ELF-1 (cell line): ENCODE measurements at places on chromosomes 6 and 20.

- no peak for DNase-seq
Observed at GRCh38 chr6:75931011-75931680, 141.3 kb downstream of the IMPG1 start.

GRCh38 chr6:30006170-30007131 lies 54.6 kb upstream of the POLR1H start:
- DNase-seq = peak; percentile 27

GRCh38 chr6:135328136-135328535 lies 147.0 kb downstream of the MYB start:
- no peak for DNase-seq

GRCh38 chr20:54681869-54682268 lies 206.5 kb downstream of the DOK5 start:
- peak; percentile 4 for DNase-seq

DNA sequence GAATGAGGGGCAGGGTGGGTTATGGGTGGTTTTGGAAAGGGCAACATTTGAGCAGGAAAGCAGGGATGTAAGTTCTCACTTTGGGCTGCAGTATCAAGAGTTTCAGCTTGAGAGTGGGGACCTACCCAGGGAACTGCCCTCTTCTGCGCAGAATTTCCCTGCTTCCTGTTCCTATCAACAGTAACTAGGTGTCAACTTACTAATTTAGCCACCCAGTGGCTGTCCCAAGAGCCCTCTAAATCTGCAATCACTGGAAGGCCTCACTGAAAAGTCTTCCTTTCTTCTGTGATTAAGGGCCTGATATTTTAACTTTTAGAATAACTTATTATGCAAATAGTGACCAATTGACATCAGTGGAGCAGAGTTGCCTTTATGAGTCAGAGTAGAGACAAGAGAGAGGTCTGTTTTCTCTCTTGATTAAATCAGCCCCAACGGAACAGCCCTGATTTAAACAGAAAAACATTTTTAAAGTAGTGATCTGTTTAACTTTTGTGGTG lies 118.2 kb upstream of the RIPOR2 start:
- DNase-seq = no peak

- no peak for DNase-seq
Observed at GRCh38 chr6:69775585-69775849, 21.3 kb downstream of the LMBRD1 start.

DNA sequence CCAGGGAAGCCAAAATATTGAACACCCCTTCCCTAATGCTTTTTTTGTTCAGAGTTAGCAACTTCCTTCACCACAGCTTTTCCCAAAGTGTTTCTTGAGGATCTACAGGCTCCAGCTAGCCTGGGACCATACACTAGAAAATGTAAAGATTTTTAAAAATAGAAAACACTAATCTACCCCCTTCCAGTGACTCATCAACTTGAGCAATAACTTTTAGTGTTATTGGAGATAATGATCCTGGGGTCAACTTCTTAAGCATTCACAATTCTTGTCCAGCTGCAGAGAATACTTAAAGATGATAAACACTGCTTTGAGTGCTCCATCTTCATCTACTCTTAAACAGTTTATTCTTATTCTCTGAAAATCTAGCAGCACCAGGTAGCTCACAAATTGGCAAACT lies 131.6 kb downstream of the COL9A1 start:
- DNase-seq = no peak

DNA sequence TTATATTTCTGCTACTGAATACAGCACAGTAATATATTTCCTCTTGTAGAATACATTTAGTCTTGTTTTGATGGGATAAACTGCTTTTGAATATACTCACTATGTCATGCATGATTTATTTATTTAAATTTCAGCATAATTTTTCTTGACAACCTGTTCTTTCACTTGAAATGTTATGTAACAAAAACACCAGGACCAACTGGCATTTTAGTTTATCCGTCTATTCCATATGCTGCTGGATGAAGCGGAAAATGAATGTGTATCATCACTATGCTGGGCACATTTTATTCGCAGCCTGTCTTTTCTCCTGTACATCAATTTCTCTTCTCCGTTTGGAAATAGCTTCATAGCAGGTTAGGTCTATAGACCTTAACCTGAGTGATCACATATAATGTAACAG lies 206.8 kb upstream of the PLCB4 start:
- no peak for DNase-seq

DNA sequence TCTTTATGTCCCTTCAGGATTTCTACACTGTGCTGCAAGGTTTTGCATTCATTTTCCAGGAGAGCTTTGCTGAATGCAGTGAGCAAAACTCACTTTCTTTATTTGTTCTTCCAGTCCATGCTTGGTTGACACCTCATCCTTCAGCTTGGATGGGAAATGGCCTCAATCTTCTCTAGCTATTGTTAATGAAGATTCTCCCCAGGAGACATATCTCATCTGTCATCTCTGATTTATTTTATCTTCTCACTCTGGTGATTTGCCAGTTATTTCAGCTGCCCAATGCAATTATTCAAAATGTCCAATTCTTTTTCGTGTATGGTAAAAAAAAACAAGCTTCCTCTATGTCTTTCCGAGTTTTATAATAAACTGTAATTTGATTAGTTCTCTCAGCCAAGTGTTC lies 77.9 kb upstream of the PAK5 start:
- no peak for DNase-seq

GRCh38 chr6:88725111-88725975 lies 238.1 kb downstream of the RNGTT start:
- DNase-seq = peak; percentile 89

GRCh38 chr6:106959985-106960384 lies 14.5 kb downstream of the CD24 start:
- DNase-seq = no peak

GRCh38 chr20:33130568-33131061 lies 37.3 kb upstream of the BPIFA2 start:
- no peak for DNase-seq

- DNase-seq = no peak
Observed at GRCh38 chr6:166366921-166367320, 15.8 kb downstream of the MPC1 start.

DNA sequence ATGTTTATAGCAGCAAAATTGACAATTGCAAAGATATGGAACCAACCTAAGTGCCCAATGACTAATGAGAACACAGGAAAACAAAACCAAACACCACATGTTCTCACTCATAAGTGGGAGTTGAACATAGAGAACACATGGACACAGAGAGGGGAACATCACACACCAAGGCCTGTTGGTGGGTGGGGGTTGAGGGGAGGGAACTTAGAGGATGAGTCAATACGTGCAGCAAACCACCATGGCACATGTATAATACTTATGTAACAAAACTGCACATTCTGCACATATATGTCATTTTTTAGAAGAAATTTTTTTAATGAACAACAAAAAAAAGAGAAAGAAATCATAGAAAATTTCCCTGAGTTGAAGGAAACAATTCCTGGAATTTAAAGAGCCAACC lies 3.9 kb downstream of the EPM2A start:
- no peak for DNase-seq

DNA sequence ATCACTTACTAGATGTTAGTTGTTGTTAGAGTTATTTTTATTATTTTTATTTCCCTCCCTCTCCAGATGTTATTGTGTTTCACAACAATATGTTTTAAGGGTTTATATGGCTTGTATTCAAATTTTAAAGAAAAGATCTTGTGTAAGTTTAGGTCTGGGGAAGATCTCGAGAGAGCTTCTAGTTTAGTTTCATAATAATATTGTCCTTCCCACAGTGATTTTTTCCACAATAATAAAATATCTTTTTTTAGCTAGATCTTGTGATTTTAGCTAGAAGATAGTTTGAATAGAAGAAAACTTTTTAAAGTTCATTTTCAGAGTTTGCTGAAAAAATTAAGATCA lies 55.0 kb downstream of the ADGRG6 start:
- no peak for DNase-seq

- DNase-seq = no peak
Observed at GRCh38 chr6:143842461-143842901, 657 bp upstream of the LTV1 start.

GRCh38 chr6:41232667-41233066 lies 4.5 kb downstream of the TREML4 start:
- DNase-seq = no peak

GRCh38 chr6:43489277-43490072 lies 12.1 kb downstream of the TJAP1 start:
- peak; percentile 88 for DNase-seq

GRCh38 chr20:51227744-51228143 lies 204.8 kb upstream of the KCNG1 start:
- no peak for DNase-seq

DNA sequence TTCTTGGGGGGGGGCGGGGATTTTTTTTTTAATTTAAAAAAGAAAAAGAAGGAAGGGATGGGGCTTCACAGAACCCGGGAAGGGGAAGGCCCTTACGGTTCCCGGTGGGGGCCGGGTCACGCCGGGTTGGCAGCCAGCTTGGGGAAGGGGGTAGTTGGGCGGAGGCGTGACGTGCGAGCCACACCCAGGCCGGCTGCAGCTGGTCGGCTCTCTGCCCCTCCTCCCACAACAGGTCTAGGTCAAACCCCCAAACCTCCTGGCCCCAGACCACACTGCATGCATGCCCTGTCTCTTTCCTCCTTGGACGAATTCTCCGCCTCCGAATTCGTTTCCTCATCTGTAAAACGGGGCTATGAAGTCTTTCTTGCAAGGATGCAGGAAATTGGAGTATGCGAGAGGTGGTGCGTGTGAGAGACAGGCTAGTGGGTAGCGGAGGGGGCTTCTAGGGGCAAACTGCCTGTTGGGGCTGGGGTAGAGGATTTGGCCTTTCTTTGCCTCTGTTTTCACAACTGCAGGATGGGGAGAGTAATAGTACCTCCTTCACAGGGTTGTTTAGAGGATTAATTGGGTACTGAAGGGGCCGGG lies 828 bp downstream of the HCK start:
- DNase-seq = peak; percentile 37
